ENCODE measurements at places on chromosomes 2 and 18. TPM values are rescaled to one million over a fixed set of nuclear protein-coding genes. Genes with fewer than 3 reads are reported as not detected.

DNA sequence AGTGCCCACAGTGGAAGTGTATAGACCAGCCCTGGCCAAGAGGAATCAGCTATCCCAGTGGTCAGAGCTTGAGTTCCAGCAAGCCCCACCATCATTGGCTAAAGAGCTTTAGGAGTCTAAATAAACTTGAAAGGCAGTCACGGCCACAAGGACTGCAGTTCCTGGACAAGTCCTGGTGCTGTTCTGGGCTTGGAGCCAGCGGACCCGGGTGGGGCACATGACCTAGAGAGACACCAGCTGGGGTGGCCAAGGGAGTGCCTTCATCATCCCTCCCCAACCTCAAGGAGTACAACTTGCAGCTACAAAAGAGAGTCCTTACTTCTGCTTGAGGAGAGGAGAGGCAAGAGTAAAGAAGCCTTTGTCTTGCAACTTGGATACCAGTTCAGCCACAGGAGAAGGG lies 439.8 kb upstream of the TMEFF2 start:
- DNase-seq, result no peak

DNA sequence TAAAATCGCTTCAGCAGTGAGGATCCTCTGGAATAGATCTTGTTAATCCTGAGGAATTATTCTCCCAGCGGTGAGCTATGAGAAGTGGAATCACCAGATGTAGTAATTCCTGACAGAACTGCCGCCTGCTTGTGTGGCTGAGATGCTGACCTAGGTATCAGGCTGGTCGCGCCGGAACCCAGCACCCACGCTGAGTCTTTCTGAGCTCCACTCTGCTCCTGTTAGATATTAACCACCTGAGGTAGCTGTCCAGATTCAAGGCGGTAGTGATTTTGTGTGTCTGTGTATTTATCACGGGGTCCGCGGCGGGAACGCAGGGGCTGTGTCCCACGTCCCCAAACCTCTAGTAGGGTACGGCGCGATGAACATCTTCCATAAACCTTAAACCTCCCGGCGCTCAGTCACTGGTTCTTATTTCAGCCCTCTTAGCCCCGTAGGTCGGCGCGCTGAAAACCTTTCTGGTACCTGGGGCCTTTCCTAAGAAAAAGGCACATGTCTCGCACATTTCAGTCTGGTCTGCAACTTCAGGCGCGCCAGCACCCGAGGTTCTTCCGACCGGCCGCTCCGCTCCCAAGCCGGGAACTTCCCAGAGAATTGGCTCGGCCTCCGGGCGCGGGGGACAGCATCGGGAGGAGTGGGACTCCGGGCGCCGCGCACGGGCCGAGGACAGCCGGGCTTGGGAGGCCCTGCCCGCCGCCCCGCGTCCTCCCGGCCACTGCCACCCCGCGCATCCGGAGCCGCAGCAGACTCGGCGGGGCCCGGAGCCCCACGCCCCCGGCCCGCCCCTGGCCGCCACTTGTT lies 542 bp upstream of the CNNM3 start:
- peak; percentile 65 for DNase-seq

- no peak for DNase-seq
Observed at GRCh38 chr2:136215449-136215848, 97.5 kb upstream of the CXCR4 start.

- DNase-seq, result no peak
Observed at GRCh38 chr2:28692411-28692810, 59.2 kb upstream of the PPP1CB start.

- no peak for DNase-seq
Observed at GRCh38 chr2:64166637-64167420, 22.6 kb upstream of the PELI1 start.

- DNase-seq, result no peak
Observed at GRCh38 chr2:19261061-19261460, 97.4 kb downstream of the OSR1 start.

DNA sequence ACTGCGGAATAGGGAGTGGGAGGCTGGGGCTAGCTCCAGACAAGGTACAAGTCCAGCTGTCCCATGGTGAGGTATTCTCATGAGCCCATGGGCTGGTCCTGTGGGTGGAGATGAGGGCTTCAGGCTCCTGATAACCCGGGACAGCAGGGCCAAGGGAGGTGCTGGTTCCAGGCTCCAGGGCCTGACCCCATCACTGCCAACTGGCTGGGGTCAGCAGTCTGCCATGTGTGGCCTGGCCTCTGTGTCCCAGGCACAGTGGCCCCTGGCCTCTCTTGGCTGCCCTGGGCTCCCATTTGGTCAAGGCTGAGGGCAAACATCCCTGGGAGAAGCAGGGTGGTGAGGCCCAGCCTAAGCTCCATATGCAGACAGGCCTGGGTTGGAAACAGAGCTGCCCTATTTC lies 966 bp upstream of the OXER1 start:
- no peak for DNase-seq

Gene MDH1B
- 2.8 TPM for total RNA-seq

DNA sequence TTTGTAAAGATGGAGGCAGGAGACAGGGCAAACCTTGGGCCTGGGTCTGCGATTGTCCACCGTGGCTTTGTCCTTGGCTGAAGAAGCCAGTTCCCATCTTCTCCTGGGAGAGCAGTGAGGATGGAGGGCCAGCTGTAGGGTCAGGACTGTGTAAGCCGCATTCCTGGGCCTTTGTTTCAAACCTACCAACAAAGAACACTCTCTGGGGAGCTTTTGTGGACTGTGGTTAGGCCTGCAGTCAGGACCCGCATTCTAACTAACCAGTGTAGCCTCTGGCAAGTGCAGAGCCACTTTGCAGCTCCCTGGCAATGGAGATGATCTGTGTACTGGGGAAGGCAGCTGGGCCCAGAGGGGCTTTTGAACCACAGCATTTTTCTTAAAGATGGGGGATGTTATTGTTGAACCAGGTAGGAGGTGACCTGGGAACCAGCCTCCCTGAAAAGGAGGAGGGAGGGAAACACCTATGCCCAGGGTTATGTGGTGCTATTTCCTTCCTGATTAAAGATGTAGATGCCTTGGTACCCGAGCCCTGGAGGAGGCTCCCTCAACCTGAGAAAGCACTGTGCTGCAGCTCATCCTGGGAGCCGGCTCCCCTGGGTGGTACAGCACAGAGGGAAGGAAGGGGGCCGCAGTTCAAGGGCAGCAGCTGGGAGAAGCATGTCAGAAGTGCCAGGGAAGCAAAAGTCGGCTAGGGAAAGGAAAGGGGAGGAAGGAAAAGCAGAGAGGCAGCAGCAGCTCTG lies 12.7 kb upstream of the SMAD4 start:
- DNase-seq, result no peak

Gene GGCX
- 47.0 TPM for total RNA-seq
